ENCODE measurements at places on chromosomes 4 and X.

DNA sequence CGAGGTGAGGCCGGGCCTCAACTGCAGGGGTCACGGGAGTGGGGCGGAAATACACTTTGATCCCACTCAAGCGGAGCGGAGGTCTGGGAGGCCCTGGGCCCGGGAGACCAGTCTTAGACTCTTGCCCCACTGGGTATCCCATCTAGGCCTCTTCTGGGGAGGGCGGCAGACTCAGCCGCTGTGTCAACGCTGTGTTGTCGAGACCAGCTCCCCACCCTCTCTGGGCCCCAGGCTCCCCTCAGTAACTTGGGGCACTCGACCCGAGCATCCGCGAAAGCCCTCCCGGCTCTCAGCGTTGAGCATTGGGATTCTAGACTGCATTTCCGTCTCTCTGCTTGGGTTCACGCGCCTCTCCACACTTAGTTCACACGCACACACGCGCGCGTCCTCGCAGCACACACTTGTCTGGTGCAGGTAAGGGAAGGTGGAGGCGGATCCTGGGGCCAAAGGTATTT is 1.7 kb downstream of the NKX3-2 start:
- DNase-seq = no peak

- DNase-seq = no peak
Observed at GRCh38 chr4:75698162-75698962, 25.2 kb upstream of the G3BP2 start.

- DNase-seq = no peak
Observed at GRCh38 chrX:69146739-69147138, 18.5 kb downstream of the PJA1 start.

DNA sequence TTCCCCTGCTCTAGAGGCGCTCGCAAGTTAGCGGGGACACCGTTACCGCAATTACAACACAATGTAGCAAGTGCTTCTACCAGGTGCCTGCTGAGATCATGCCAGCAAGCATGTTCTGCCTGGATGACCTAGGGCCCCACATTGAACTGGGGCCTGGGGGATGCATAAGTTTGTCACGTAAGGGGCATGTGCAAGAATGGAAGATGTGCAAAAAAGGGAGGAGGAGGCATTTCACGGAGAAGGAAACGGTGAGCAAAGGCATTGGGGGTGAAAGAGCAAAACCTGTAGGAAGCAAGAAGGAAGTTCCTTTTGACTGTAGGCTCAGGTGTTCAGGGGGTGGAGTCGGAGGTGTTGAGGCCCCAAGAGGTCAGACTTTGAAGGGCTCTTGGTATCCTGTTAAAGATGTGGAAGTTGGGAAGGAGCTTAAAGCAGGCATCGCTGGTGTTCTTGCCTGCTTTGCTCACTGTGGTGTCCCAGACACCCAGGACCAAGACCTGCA is 602 bp upstream of the SCARB2 start:
- peak; percentile 72 for DNase-seq

DNA sequence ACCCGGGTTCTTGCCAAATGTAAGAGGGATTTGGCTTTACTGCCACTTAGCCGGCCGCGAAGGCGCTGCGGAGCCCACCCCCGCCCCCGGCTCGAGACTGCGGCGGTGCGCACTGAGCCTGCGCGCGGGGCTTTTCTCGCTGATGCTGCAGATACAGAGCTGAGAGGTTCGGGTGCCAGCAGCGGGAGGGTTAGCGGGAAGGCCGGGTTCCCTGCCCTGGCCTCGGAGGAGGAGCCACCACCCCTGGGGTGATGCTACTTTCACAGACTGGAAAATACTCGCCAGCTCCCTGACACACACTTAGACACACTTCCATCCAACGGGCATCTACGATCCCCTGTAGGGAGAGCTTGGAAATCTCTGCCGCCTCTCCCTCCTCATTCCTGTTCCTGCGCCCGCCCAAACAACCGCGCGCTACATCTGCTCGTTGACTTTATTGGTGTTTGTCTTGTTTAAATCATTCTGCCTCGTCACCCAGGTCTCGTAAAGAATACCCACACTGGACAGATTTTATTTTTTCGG is 2.1 kb upstream of the PCDH7 start:
- peak; percentile 54 for DNase-seq

DNA sequence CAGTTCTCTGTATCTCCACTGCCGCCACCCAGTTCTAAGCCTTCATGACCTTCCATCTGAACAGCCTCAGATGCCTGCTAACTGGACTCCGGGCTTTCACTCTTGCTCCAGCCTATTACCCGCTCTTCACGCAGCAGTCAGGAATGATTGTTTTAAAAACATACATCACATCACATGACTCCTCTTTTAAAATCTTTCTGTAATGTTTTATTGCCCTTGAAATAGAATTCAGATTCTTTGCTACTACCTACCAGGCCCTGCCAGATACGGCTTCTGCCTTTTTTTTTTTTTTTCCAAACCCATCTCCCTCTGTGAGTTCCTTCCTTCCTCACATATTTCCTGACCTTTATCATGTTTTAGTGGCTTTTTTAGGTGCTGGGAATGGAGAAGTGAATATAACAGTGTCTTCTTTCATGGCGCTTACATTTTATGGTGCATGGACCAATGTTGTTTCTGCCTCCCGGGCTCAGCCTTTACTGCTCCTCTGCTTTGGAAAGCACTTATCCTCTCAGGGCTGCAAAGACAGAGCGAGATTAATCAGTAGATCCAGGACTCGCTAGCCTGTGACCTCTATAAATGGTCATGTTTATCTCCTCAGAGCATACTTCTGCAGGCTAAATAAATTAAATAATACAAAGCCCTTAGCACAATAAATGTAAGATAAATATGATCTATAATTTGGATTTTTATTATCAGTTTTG is 58.0 kb downstream of the FBXO8 start:
- DNase-seq = no peak

- no peak for DNase-seq
Observed at GRCh38 chrX:1026263-1027015, 186.0 kb downstream of the CRLF2 start.

GRCh38 chr4:3013323-3013722 is 50.0 kb downstream of the GRK4 start:
- DNase-seq = no peak

- peak; percentile 97 for DNase-seq
Observed at GRCh38 chrX:143058120-143058519, 32.4 kb downstream of the SPANXN4 start.

- DNase-seq = peak; percentile 30
Observed at GRCh38 chrX:107659768-107660167, 31.5 kb downstream of the PRPS1 start.

DNA sequence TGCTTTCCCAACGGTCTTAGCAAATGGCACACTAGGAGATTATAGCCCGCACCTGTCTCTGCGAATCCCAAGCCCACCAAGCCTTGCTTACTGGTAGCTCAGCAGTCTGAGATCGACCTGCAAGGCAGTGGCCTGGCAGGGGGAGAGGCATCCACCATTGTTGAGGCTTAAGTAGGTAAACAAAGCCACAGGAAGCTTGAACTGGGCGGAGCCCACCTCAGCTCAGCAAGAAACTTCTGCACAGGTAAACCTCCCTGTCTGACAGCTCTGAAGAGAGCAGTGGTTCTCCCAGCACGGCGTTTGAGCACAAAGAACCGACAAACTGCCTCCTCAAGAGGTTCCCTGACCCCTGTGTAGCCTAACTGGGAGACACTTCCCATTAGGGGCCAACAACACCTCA is 42.8 kb downstream of the BRWD3 start:
- no peak for DNase-seq

- DNase-seq = no peak
Observed at GRCh38 chr4:2923668-2924173, 39.5 kb downstream of the NOP14 start.

GRCh38 chr4:87505862-87506261 is 23.3 kb downstream of the SPARCL1 start:
- DNase-seq = no peak

DNA sequence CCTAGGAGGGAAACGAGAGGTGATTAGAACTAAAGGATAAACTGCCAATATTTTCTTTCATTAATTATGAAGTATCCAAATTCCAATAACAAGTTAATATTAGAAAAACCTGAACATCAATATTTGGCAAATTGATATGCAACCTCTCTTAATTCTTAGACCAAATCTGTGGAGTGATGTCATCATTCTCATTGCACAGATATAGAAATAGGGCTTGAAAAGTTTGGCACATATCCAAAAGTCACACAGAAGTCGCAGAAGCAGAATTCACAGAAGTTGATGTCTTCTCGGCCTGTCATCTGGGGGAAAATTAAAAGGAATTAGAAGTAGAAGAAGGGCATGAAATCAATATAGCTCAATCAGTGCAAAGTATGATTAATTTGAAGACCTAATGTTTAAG is 36.9 kb downstream of the ENPEP start:
- DNase-seq = no peak

DNA sequence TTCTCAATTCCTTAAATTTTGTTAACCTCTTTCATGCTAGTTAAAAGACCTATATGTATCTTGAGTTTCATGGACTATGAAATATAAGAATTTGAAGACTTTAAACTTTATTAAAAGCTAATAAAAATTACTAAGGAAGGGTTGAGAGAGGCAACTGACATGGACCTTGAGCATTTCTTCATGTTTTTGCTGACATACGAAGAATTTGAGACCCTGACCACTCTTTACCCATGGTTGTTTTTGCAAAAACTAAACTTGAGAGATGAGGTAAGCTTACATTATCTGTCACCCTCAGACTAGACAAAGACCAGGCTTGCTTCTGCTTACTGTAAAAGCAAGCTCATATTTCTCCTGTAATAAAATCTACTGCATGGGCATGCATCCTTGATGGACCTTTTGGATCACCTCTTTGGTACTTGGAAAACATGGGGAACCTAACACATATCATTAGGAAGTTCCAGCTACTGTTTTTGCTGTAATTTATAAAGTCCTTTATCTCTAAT is 338.2 kb upstream of the PABPC4L start:
- no peak for DNase-seq

DNA sequence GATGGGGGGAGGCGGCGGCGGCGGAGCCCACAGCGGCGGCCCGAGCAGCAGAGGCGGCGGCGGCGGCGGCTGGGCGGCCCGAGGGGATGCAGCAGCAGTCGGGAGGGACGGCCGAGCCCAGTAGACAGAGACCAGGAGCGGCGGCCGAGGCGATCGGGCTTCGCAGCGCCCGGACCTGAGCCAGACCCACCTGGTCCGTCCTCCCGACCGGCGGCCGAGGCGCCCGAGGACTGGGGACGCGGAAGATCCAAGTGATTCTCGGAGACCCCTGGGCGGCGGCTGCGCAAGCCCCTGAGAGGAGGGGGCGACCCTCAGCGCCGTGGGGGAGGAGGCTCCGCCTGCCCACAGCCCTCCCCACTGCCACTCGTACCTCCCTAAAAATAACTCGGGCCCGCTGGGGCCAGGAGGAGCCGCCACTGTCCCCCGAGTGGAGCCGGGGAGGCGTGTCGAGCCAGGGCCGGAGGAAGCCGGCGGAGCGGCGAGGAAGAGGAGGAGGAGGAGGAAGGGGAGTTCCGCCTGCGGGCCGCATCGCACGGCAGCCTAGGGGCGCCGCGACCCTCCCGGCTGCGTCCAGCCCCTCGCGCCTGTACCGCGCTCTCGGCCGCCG is 608 bp downstream of the RAPGEF2 start:
- DNase-seq = peak; percentile 53

DNA sequence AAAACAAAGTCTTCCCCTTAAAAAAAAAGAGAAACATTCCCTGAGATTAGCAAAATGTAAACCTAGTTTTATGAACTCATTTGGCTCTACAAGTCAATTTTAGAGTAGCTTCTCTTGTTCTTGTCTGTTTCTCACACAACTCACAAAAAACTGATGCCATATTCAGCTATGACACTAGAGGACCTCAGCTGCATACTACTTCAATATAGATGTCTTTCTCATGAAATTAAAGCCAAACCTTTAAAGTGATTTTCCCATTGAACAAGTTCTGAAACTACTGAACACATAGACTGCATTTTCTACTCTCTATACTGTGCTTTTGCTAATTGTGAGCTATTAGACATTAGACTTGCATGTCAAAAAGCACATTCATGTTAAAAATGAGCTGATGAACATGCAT is 49.8 kb downstream of the TBCK start:
- peak; percentile 9 for DNase-seq

DNA sequence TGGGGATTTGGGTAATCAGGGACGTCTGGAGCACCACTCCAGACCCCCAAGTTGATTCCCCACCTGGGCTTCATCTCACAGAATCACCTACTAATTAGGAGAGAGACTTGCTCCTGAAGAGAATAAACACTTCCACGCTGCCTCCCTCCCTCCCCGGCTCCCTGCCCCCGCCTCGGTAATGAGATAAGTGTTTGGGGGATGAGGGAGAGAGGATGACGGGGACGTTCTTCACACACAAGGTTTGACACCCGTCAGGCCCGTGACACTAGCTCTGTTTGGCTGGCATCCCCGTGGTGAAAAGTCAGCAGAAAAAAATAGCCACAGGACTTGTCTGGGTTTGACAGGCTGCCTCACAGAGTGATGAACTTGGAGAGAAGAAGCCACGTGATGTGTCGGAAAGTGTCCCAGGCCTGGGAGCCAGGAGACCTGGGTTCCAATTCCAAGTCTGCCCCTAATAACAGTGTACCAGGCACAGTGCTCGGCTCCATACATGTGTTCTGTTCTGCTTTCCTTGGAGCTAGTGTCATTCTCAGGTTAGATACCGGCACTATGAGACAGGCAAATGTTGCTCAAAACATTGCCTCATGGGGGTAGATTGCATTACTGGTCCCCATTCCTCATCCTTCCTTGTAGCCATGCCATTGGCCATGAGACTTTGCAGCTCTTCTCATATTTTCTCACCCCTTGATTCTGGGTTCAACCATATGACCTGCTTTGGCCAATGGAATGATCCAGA is 578.0 kb downstream of the BCOR start:
- peak; percentile 97 for DNase-seq

GRCh38 chr4:8157944-8158709 is 486 bp downstream of the ABLIM2 start:
- peak; percentile 50 for DNase-seq

- no peak for DNase-seq
Observed at GRCh38 chr4:104507112-104507511, 12.4 kb upstream of the CXXC4 start.

GRCh38 chr4:113831457-113831856 is 69.9 kb upstream of the CAMK2D start:
- DNase-seq = no peak

- no peak for DNase-seq
Observed at GRCh38 chr4:155972098-155972497, 18.4 kb upstream of the CTSO start.

- no peak for DNase-seq
Observed at GRCh38 chr4:86908251-86908657, 16.0 kb upstream of the C4orf36 start.

- DNase-seq = no peak
Observed at GRCh38 chr4:48904541-48905142, 1.9 kb downstream of the OCIAD2 start.

GRCh38 chr4:98434816-98435215 is 173.6 kb downstream of the RAP1GDS1 start:
- DNase-seq = no peak

GRCh38 chr4:77579406-77580076 is 26.1 kb upstream of the CXCL13 start:
- no peak for DNase-seq

- DNase-seq = peak; percentile 42
Observed at GRCh38 chrX:10828036-10828435, 207.7 kb upstream of the MID1 start.

GRCh38 chrX:15680401-15680800 is 15.8 kb upstream of the CLTRN start:
- DNase-seq = no peak

- no peak for DNase-seq
Observed at GRCh38 chrX:47572773-47573340, 9.4 kb upstream of the TIMP1 start.

- no peak for DNase-seq
Observed at GRCh38 chr4:820230-821172, 5.4 kb downstream of the CPLX1 start.

GRCh38 chr4:67103001-67103747 is 442.1 kb downstream of the CENPC start:
- DNase-seq = peak; percentile 16
